Activated T-cell treated with anti-CD3 and anti-CD28 coated beads for 48 hours (primary cell): ENCODE measurements at places on chromosomes 7 and 10.

- no peak for DNase-seq
Observed at GRCh38 chr10:14023673-14024328, 306.9 kb downstream of the FRMD4A start.

DNA sequence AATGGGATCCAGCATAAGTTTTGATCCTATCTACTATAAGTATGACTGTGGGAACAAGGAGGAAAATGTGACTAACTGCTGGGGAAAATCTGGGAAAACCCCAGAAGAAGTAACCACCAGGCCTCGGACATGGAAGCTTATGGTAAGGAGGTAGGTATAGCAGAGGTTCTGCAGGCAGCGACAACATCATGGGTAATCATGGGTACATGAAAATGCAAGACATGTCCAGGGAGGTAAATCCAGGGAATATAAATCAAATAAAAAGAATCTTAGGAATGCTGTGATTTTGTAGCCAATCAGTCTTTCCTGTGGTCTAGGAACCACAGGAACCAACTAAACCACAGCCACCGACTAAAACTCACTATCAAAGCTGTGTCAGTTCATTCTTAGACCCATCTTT is 168.3 kb upstream of the NPY start:
- DNase-seq = no peak

GRCh38 chr10:69956741-69957230 is 95.9 kb upstream of the MACROH2A2 start:
- no peak for DNase-seq

GRCh38 chr10:69716711-69717560 is 84.8 kb upstream of the COL13A1 start:
- DNase-seq = peak; percentile 49

GRCh38 chr7:52764492-52765169 is 270.8 kb upstream of the POM121L12 start:
- no peak for DNase-seq

- no peak for DNase-seq
Observed at GRCh38 chr7:30799206-30799975, 28.2 kb downstream of the MINDY4 start.

- DNase-seq = no peak
Observed at GRCh38 chr7:4960363-4960762, 1.4 kb upstream of the MMD2 start.

DNA sequence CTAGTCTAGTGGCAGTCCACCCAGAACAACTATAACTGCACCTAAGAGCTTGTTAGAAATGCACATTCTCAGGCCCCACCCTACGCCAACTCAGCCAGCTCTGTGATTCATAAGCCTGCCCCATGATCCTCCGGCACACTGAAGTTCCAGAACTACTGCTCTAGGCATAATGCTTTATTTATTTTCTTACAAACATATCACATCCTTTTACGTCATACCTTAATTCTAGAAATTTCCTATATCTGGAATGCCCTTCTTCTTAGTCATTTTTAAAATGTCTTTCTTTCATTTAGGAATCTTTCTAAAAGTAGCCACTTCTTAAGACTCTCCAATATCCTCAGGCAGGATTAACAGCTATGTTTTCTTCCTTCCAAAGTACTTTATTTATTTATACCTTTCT is 480.1 kb downstream of the INHBA start:
- no peak for DNase-seq

- no peak for DNase-seq
Observed at GRCh38 chr10:20515654-20516053, 381.5 kb downstream of the NEBL start.

DNA sequence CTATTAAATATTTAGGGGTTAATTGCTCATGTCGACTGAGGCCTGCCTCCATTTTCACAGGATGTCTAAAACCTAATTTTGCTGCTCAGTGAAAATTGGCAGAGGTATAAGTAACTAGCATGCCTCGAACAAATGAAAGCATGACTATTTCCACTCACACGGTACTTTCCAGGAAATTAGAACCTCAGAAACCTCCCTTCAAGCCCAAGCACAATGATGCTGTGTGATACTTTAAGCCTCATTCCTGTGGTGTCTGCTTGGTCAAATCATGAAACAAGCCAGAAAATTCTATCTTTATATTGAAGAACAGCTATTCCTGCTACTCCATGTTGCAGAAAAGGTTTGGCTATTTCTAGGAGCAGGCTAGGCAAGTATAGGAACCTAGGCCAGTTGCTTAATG is 203.0 kb downstream of the SORCS3 start:
- no peak for DNase-seq

- DNase-seq = no peak
Observed at GRCh38 chr10:132524443-132525285, 12.9 kb upstream of the INPP5A start.

- no peak for DNase-seq
Observed at GRCh38 chr7:134932707-134933370, 53.5 kb upstream of the AGBL3 start.

DNA sequence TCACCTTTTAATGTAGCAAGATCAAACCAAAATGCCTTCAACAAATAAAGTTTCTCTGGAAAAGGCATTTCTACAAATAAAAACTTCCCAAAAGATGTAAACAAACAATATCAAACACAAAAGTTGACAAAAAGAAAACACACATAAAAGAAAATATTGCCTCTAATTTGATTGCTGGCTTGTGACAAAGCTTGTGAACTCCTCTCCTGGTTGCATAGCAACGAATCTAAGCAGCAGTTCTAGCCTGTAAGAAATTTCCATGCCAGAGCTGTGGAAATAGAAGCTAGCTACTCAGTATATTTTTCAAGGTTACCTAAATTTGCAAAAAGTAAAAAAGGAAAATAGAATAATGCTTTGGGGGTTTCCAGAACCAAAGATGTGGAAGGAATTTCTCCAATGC is 173.9 kb upstream of the CDK1 start:
- no peak for DNase-seq

GRCh38 chr7:157502701-157503111 is 165.9 kb downstream of the DNAJB6 start:
- peak; percentile 43 for DNase-seq

GRCh38 chr7:132709971-132710567 is 133.8 kb upstream of the PLXNA4 start:
- DNase-seq = no peak

GRCh38 chr7:21508538-21508937 is 34.3 kb upstream of the DNAH11 start:
- no peak for DNase-seq

DNA sequence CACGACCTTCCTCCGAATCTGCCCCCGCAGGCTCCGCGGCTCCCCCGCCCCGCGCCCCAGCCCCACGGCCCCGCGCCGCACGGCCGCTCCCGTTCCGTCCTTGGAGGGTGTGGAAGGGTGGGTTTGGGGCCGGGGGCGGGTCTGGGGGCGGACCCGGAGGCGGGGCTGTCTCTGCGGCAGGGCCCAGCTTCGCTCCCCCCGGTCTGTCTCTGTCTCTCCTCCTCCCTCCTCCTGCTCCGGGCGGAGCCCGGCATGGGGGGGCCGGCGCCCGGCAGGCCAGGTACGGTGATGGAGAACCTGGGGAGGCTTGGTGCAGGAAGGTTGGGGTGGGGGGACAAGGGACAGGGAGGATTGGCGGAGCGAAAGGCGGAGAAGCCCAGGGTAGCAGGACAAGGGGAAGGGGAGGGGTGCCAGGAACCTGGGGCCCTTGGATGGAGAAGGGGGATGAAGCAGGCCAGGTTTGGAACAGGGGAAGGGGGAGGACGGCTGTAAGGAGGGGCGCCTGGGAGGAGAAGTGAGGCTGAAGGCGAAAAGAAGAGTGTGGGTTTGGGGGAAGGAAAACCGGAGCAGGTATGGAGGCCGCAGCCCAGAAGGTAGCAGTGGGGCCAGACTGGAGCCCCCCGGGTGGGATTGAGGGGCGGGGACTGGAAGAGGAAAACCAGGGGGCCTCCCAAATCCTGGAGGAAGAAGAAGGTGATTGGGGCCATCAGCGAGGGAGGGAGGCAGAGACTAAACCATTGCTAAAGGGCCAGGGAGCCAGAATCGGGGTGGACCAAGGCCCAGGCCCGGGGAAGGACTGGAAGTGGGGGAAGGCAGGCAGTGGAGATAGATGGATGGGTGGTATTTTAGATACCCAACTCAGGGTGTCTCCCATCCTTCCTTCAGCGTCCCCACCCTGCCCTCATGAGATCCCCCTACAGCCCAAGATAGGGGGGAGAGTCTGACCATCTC is at the start of gene NYAP1:
Gene NYAP1, plus strand, starts transcription at position 206 of the 951 bp plus-strand sequence. CDS start 1,385 bp downstream, outside the sequence.
- DNase-seq = peak; percentile 34

- peak; percentile 61 for DNase-seq
Observed at GRCh38 chr10:31242902-31243301, 76.1 kb upstream of the ZEB1 start.

DNA sequence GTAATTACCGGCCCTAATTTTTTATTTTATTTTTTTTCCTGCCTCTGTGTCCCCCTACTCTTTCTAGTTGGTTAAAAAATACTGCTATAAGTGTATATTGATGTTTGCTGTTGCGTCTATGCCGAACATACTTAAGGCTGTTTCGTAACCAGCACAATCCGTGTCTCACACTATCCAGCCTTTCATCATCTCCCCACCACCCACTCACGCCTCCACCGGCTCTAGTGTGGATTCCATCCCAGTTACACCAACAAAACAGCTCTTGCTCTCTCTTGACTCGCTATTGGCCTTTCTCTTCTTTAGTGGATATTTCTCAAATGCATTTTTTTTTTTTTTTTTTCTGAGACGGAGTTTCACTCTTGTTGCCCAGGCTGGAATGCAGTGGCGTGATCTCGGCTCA is 70.1 kb upstream of the CAMK1D start:
- DNase-seq = no peak

DNA sequence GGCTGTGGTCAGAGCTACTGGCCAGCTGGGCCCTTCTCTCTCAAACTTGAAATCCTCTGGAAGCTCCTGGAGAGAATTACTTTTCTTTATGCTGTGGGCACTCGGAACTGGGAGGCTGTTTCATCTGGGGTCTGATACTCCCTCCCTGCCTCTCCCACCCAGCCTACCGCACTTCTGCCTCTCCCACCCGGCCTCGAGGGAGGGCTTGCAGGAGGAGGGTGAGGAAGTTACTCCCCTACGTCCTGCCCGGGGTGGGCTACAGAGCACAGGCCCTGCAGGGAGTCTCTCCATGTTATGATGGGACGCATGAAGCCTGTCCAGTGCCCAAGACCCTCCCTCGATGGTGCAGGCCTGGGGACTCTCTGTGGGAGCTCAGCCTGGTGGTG is 584.6 kb upstream of the MKI67 start:
- DNase-seq = no peak

DNA sequence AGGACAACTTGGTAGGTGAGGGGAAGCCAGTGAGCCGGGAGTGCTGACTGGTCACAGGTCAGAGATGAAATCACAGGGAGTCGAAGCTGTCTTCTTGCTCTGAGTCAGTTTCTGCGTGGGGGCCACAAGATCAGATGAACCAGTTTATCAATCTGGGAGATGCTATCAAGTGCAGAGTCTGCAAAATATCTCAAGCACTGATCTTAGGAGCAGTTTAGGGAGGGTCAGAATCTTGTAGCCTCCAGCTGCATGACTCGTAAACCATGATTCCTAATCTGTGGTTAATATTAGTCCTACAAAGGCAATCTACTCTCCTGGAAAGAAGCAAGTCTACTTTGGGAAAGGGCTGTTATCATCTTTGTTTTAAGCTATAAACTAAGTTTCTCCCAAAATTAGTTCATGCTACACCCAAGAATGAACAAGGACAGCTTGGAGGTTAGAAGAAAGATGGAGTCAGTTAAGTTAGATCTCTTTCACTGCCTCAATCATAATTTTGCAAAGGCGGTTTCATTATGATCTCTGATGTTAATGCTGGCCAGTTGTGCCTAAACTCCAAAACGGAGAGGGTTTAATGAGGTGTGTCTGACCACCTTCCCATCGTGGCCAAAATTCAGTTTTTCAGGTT is 8.4 kb upstream of the LMOD2 start:
- no peak for DNase-seq

- DNase-seq = no peak
Observed at GRCh38 chr7:139394540-139394939, 34.8 kb downstream of the LUC7L2 start.

GRCh38 chr7:122983261-122983660 is 12.2 kb downstream of the TAS2R16 start:
- no peak for DNase-seq
